ENCODE measurements at places on chromosomes 5 and 9.

- no peak for DNase-seq
These were observed 146.7 kb upstream of the RAI14 start for GRCh38 chr5:34509392-34509791.

GRCh38 chr9:18786196-18786595, 246.8 kb downstream of the SAXO1 start:
- DNase-seq, result no peak

- DNase-seq, result no peak
These were observed 106.0 kb upstream of the PTPN3 start for GRCh38 chr9:109604131-109604530.

DNA sequence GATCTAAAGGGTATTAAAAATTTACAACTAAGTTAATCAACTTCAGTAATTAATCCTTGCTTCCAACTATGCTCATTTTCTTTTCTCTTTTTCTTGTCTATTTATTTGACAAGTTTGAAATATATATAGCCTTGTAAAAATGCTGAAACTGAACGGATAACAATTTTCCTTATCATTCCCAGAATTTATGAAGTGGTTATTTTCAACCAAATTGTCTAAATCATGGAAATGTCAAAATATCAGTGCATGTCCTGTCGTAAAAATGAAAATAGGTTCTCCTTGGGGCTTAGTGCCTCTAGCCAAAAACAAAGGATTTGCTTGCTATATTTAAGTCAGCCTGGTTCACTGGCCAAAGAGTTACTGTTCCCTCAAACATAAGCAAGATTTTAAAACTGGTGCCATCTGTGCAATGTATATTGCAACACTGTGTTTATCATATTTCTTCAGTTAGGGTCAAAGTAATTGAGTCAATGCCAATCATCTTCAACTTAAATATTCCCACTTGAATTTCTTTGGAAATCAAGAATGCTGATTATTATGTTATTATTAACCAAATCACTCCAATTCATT, 798.3 kb downstream of the MAT2B start:
- no peak for DNase-seq

GRCh38 chr5:142119051-142119625, 10.6 kb downstream of the NDFIP1 start:
- DNase-seq, result no peak

- no peak for DNase-seq
These were observed 1.6 kb upstream of the SMIM32 start for GRCh38 chr5:136194576-136194975.

GRCh38 chr5:15031180-15031579, 159.6 kb upstream of the ANKH start:
- DNase-seq, result no peak

- no peak for DNase-seq
These were observed 127.1 kb upstream of the COL5A1 start for GRCh38 chr9:134514503-134514902.

DNA sequence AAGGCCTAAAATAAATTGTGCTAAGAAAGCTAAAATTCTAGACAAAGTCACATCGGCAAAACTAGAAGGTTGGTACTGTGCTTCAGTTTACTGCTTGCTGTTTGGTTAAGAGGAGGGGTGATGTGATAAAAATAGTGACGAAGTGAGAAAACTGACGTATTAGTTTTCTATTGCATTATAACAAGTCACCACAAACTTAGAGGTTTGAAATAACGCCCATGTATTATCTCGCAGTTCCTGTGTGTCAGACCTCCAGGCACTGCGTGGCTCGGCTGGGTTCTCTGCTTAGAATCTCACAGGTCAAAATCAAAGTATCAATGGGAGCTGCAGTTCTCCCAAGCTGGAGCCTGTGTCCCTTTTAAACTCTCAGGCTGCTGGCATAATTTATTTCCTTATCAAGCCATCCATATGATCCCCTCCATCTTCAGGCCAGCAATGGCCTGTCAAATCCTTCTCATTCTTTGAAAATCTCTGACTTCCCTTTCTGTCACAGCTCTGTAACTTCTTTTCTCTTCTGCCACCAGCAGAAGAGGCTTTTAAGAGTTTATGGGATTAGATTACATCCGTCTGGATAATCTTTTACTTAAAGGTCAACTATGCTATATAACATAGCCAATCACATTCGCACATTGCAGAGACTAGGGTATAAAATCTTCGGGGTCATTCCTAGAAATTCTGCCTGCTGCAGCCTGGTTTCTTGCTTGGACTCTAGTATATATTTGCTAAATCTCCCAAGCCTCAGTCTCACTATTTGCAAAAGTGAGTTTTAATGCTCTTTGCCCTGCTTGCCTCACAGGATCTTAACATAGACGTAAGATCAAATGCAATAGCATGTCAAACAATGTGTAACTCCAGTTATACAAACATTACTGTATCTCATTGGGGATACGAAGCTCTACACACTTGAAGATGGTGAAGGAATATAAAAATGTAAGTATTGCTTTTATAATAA, 104.0 kb upstream of the CDKN2B start:
- DNase-seq, result no peak

DNA sequence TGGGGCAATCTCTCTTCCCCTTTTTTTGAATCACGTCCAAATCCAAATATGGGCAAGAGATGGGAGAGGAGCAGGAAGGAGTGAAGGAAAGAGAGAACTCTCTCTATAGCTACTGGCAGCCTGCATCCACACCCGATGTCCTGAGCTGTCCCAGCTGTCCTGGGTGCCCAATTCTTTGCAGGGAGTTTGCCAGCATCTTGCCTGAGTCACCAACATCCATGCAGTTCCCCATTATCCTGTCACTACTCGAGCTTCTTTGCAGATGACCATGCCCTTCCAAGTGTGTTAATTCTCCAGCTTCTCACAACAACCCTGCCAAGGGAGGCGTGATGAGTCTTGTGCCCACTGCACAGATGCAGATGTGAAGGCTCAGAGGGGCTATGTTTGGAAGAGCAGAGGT, 127.1 kb downstream of the NSG2 start:
- no peak for DNase-seq

DNA sequence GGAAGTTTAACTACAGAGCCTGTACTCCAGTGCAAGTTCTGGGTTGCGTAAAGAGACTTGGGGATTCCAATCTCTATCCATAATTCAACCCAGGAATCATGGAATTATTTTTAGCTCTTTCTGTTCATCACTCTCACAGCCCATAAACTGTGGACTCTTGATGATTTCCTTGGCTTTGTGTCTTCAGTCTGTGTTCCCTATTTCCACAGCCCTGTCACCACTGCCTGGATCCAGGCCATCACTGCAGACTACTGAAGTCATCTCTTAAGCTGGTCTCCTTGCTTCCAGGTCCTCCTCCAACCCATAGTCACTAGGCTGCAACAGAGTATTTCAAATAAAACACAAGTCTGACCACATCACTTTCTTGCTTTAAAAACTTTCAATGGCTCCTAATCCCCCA, 211.7 kb downstream of the PLK2 start:
- no peak for DNase-seq

- DNase-seq, result no peak
These were observed 57.9 kb downstream of the MACROH2A1 start for GRCh38 chr5:135341016-135341666.

DNA sequence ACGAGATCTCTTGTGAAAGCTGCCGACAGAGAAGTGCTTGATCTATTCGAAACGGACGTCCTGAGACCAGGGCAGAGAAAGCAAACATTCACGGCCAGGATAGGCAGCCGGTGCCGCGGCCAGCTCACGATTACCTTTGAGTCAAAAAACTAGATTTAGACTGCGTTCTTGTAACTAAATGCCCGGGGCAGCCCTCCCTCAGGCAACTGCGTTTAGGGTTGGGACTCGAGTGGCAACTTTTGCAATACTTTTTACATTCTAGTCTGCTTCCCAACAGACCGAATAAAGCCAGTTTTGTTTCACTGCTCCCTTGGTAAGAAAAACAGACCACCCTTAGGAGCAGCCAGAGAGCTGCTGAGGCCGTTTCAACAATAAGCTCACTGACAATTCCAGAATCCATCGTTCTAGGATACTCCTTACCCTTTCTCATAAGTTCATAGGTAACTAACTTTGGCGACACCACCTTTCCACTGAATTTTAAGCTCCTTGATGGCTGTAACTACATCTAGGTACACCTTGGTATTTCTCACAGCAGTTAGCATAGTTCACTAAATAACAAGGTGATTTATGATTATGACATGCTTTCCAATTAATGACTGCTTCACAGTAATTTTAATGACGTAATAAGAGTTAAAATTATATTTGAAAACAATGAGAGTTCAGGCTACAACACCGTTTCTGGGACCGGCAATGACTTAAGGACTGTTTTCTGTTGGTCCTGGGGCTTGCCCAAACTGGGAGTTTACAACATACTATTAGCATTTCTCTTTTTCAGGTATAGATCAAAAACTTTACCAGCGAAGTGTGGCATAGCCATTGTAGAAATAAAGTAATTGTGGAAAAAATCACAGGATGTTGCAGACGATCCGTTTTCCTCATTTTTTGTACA, 899 bp upstream of the RAPGEF6 start:
- DNase-seq, result no peak

DNA sequence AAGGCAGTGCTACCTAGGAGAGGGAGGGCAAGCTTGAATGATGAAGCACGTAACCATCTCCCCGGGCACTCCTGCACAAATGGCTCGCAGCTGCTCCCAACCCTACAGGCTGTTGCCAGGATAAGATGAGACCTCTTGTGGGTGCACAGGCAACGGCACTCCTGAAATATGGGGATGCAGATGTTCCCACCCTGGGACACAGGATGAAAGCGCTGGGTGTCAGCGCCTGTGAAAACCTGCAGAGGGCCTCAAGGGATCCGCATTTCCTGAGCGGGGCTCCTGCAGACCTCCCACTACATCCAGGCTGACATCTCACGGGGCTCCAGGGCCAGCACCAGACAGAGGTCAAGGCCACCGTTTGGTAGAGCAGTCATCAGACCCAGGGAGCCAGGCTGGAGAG, 60.7 kb downstream of the SMIM23 start:
- no peak for DNase-seq

DNA sequence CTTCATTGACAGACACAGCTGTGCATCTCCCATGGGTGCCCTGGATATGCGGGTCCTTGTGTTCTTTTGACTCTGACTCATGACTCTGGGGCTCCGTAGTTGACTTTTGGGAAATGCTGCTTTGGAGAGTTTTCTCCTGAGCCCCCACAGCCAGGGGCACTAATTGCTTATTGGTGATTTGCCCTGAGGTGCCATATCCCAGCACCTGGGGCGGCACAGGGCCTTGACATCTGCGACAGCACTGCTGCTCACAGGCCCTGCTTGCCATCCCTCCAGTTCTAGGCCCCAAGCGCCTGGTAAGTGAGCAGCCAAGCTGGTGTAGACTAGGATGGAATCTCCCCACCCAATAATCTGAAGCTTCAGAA, 75.1 kb downstream of the AMBP start:
- DNase-seq, result no peak

GRCh38 chr9:84229191-84229590, 111.4 kb downstream of the SLC28A3 start:
- no peak for DNase-seq

DNA sequence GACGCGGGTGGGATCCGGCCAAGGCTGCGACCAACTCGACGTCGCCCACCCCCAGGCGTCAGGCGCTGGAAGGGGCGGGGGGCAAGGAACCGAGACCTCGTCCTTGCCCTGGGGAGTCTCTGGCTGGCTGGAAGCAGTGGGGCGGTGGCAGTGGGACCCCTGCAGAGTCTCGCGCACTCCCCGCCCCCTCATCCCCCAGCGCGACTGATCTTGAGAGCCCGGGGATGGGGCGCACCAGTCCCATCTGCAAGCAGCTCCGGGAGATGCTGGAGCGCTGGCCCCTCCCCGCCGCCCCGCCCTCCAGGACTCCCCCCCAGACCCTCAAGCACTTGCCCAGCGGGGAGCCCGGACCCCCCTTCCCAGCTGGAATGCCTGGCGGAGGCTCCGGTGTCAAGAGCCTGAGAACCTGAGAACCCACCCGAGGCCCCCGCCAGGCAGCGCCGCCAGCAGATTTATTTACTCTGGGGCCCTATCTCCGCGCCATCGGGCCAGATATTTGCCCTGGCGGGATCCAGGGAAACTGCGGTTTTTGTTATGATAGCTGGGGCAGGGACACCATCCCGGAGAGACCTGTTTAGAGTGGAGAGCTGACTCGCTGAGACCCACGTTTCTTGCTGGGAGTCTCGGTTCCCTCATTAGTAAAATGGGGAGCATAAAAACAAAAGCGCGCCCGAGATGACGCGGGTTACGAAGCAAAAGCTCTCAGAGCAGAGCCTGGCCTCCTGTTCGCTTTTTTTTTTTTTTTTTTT, 1.2 kb downstream of the PRRT1B start:
- DNase-seq, result no peak

GRCh38 chr9:37172557-37172956, 52.2 kb downstream of the ZCCHC7 start:
- no peak for DNase-seq

DNA sequence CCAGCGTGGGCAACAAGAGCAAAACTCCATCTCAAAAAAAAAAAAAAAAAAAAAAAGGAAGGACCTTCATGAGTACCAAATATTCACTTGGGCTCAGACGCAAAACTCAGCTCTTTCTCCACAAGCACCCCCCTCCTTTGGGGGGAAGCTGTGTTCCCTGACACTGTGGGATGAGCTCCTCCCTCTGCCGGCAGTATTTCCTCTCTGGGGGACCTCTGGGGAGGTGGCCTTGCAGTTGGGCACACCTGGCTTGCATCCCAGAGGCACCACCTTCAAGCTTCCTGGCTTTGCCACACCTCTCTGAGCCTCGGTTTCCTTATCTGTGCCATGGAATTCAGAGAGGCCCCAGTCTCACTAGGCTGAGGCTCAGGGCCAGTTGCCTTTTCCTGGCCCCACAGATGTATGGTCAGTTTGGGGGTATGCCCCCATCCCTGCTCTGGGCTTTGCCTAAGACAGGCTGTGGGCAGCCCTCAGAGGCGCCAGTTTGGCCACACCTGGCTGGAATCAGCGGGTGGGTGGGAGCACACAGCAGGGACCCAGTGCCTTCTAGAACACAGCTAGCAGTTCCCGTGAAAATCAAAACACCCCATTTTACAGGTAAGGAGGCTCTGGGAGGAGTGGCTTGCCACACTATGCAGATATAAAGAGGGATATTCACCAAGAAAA, 157.5 kb upstream of the IER5L start:
- no peak for DNase-seq

All from Ammon's horn (tissue), 1 donor.